Thyroid gland (tissue), 4 donors: ENCODE measurements at places on chromosomes 6 and 20. TPM values are rescaled to one million over a fixed set of nuclear protein-coding genes. Genes with fewer than 3 reads are reported as not detected.

OR2J3 gene
- not detected for total RNA-seq

FAM209B gene
- total RNA-seq, result not detected

TP53RK gene
- 20.2 TPM for total RNA-seq

BPIFA2 gene
- total RNA-seq, result not detected

POU5F1 gene
- not detected for total RNA-seq

- no peaks in the 10 kb centered on the region for H3K27me3 ChIP-seq
- no peak within 1 kb of the TSS for H3K27ac ChIP-seq
- no peak within 1 kb of the TSS for H3K4me3 ChIP-seq
- H3K4me1 ChIP-seq, result peaks cover 9% of the 10 kb centered on the region
Measured at GRCh38 chr6:30931969-30932645, at the start of gene SFTA2. Gene SFTA2, minus strand, starts transcription at chr6:30932170. Its CDS starts 74 bp downstream, at chr6:30932096.

GRCh38 chr20:2365666-2366065, 15.0 kb upstream of the TGM6 start:
- H3K27me3 ChIP-seq, result no peaks in the 10 kb centered on the region
- no peaks in the 10 kb centered on the region for H3K36me3 ChIP-seq
- no peak for DNase-seq
- no peak overlapping the region for H3K27ac ChIP-seq

DNA sequence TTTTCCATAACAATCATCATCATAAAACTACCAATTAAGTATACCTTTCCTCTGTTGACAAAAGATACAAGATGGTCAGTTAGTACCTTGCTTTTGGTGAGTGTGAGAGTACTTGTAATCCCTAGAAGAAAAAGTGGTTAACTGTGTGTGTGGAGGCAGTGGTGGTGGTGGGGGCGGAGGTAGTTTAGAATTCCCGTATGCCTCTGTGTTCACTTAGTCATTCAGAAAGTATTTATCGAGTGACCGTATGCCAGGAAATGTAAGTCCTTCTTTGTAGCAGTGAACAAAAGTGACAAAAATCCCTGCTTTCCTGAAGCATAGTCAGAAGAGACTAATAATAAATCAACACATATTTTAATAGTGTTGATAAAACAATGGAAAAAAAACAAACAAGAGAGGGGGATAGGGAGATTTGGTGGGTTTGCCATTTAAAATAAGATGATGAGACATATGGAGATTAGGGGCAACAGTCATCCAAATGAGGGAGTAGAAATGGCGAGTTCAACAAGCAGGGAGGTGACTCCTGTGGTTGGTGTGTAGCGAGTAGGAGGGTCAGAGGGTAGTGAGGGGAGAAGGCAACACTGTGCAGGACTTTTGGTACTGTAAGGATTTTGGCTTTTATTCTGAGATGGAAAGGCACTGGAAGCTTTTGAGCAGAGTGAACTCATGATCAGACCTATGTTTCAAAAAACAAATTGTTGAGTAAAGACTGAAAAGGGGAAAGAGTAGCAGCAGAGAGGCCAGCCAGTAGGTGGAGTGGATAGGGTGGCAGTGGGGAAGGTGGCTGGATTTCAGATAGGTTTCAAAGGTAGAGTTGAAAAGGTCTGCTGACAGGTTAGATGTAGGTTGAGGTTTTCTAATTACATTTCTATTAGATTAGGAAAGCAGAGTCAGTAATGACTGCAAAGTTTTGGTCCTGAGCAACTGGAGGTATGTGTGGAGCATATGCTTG, 40.3 kb upstream of the SIM1 start:
- H3K27ac ChIP-seq, result no peak overlapping the region
- no peaks in the 10 kb centered on the region for H3K36me3 ChIP-seq
- DNase-seq, result no peak
- no peak overlapping the region for H3K4me3 ChIP-seq
- H3K27me3 ChIP-seq, result no peaks in the 10 kb centered on the region

GRCh38 chr6:118645395-118645794, 6.0 kb downstream of the CEP85L start:
- no peak overlapping the region for H3K27ac ChIP-seq
- H3K36me3 ChIP-seq, result no peaks in the 10 kb centered on the region
- no peak overlapping the region for H3K4me3 ChIP-seq
- no peaks in the 10 kb centered on the region for H3K4me1 ChIP-seq

DNA sequence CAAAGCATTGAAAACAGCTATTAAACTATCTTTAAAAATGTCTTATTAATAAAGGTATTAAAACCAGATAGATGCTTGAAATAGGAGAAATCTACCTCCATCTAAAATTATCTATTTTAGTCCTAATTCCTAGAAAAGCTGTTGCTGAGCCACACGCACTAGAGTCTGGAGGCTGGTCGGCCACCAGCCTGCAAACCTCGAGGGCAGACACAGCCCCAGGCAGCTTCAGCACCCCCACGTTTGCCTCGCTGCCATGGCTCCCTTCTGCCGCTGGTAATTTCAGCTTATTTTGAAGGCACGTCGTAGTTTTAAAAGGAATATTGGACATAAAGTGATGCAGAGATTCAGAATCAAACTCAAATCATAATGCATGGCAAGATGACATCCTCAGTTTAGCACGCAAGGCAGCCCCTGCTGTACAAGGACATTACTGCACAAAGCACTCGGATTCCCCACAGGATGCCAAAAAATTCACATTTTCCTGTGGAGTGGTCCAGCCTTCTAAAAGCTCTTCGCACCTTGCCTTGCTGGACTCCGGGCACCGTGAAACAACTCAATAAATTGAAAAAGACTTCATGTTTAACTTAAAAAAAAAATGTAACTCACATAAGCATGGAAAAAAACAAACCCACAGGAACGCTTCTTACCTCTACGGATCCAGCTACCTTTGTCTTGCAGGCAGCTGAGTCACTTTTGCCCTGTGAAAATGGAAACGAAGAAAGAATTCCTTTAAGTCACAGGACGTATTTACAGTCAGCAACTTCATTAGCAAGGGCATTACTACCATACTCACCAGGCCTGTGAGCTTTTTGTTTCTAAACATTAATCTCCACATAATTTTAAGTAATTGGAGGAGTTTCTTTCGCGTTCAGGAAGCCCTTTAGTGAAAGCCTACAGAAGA, 143.4 kb upstream of the RPS6KA2 start:
- H3K36me3 ChIP-seq, result no peaks in the 10 kb centered on the region
- no peak for DNase-seq
- no peak overlapping the region for H3K4me3 ChIP-seq
- no peak overlapping the region for H3K27ac ChIP-seq

MTCH1 gene
- total RNA-seq, result 806 TPM

ADGRF4 gene
- total RNA-seq, result 0.13 TPM

DNA sequence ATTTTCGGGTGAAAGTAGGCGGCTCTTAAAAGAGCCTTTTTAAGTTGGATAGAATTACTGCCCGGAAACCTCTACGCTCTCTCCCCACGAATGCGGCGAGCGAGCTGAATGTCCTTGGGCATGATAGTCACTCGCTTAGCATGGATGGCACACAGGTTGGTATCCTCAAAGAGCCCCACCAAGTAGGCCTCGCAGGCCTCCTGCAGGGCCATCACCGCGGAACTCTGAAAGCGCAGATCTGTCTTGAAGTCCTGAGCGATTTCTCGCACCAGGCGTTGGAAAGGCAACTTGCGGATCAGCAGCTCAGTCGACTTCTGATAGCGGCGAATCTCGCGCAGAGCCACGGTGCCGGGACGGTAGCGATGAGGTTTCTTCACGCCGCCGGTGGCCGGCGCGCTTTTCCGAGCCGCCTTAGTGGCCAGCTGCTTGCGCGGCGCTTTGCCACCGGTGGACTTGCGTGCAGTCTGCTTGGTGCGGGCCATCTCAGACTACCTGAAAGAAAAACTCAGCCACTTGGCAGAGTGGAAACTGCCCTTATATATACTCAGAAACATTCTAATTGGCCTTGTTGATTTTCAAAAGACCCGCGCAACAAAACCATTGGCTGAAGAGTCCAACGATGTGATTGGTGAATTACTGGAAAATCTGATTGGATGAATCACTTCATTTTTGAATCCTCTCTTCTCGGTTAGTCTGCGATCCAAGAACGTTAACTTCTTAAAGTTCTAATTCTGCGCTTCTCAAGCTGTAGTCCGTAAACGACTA, 93.9 kb upstream of the BTN3A2 start:
- H3K27ac ChIP-seq, result peak overlapping the region; percentile 89
- peak; percentile 67 for DNase-seq
- H3K36me3 ChIP-seq, result no peaks in the 10 kb centered on the region
- H3K27me3 ChIP-seq, result no peaks in the 10 kb centered on the region
- H3K4me1 ChIP-seq, result peaks cover 6% of the 10 kb centered on the region

- H3K4me1 ChIP-seq, result peaks cover 35% of the 10 kb centered on the region
- H3K27ac ChIP-seq, result peak overlapping the region; percentile 98
- peak; percentile 86 for DNase-seq
- peak overlapping the region; percentile 62 for H3K4me3 ChIP-seq
Measured at GRCh38 chr6:31729979-31730630, 1.0 kb upstream of the DDAH2 start.

GRCh38 chr20:17956099-17956685, 12.4 kb downstream of the SNX5 start:
- peaks cover 61% of the 10 kb centered on the region for H3K4me1 ChIP-seq
- H3K4me3 ChIP-seq, result no peak overlapping the region
- peak; percentile 67 for DNase-seq
- H3K27me3 ChIP-seq, result no peaks in the 10 kb centered on the region
- peaks cover 19% of the 10 kb centered on the region for H3K36me3 ChIP-seq

MRPL18 gene
- total RNA-seq, result 59.5 TPM

- H3K27ac ChIP-seq, result no peak overlapping the region
- no peaks in the 10 kb centered on the region for H3K36me3 ChIP-seq
- no peaks in the 10 kb centered on the region for H3K4me1 ChIP-seq
- no peaks in the 10 kb centered on the region for H3K27me3 ChIP-seq
- no peak for DNase-seq
Measured at GRCh38 chr6:46324706-46325105, 153.9 kb upstream of the ENPP5 start.

GRCh38 chr6:111996144-111996865, 57.6 kb upstream of the CCN6 start:
- DNase-seq, result no peak
- no peaks in the 10 kb centered on the region for H3K36me3 ChIP-seq
- H3K27ac ChIP-seq, result no peak overlapping the region
- no peak overlapping the region for H3K4me3 ChIP-seq
- peaks cover 10% of the 10 kb centered on the region for H3K4me1 ChIP-seq
- no peaks in the 10 kb centered on the region for H3K27me3 ChIP-seq

VSX1 gene
- not detected for total RNA-seq

DNA sequence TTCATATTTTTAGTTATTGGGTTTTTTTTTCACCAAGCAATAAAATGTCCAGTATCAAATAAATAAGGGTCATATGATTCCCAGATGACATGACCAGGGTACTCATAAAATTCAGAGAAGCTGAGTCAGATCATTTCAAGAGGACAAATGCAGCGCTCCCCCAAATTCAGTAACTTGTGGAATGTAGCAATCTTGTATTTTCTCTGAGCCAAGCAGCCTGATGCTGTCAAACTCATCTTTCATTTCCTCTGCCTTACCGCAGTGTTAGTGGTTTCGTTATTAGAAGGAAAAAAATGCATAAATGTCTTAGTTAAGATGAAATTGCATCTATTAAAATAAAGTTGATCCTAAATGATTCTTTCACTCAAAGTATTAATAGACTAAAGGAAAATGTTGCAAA, 57.8 kb upstream of the EDN1 start:
- DNase-seq, result no peak
- no peaks in the 10 kb centered on the region for H3K36me3 ChIP-seq
- no peak overlapping the region for H3K4me3 ChIP-seq
- H3K27ac ChIP-seq, result no peak overlapping the region

FLRT3 gene
- 14.4 TPM for total RNA-seq

DDX43 gene
- total RNA-seq, result 2.1 TPM

DNA sequence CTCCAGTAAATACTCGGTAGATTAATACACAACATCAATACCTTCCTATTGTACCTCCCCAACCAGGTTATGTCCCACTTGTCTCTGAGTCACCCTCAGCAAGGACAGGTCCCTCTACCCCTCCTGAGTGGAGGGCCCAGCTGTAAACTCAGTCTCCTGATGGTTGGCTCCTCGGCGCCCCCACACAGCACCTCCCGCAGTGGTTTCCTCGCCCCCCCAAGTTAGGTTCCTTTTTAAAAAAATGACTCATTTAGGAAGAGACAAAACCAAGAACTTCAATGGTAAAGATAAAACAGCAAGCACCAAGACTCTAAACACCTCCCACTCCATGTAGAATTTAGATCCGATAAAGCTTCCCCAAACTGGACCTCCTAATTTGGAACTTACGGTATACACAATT, 83.5 kb downstream of the TRERF1 start:
- peaks cover 37% of the 10 kb centered on the region for H3K4me1 ChIP-seq
- DNase-seq, result no peak
- no peaks in the 10 kb centered on the region for H3K36me3 ChIP-seq
- H3K4me3 ChIP-seq, result no peak overlapping the region
- no peak overlapping the region for H3K27ac ChIP-seq

DNA sequence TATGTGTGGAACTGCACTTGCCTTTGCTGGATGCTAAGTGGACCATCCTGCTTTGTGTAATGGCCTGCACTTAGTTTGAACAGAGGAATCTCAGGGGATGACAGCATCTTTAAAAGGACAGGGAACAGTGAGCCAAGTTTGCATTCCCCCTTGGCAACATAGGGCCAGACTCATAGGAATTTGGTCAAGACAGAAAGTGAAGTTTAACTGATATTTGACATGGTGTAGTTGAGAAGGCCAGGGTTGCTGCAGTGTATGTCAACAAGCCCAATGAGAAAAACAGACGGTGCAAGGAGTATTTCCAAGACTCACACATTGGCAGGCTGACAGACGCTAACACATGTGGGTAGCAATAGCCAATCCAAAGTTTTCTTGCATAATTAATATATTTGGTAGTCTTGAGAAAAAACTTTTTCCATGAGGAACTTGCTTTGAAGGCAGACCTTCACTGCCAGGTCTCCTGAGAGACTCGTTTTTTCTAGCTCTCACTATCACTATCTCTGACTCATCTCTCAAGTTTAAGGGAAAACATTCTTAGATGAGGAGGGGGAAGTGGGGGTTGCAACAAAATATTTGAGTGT, 213.8 kb downstream of the IBTK start:
- no peak overlapping the region for H3K4me3 ChIP-seq
- no peaks in the 10 kb centered on the region for H3K27me3 ChIP-seq
- no peaks in the 10 kb centered on the region for H3K36me3 ChIP-seq
- no peak overlapping the region for H3K27ac ChIP-seq
- H3K4me1 ChIP-seq, result no peaks in the 10 kb centered on the region

DNA sequence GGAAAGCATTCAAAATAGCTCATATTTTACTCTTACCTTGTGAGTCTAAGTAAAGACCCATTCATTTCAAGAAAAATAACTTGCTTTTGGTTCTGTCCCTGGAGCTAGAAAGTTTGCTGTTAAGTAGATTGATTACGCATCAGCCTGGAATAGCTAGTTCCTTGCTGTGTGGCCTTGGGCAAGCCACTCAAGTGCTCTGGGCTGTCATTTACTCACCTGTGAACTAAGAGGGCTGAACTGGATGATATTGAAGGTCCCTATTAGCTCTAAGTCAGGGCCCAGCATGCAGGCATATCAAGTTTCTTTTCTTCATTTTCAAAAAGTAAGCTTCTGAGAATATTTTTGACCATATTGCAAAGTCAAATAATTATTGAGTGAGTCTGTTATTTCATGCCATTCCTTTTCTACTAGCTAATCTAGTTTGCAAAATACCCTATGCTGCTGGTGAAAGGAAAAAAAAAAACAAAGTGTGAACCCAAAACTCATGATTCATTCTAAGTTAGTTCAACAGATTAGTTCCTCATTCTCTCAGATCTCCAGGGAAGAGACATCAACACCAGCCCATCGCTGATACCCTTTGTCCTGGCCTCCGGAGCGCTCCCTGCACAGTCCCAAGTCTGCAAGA, 106.5 kb upstream of the GMDS start:
- no peak overlapping the region for H3K27ac ChIP-seq
- no peaks in the 10 kb centered on the region for H3K36me3 ChIP-seq
- no peaks in the 10 kb centered on the region for H3K4me1 ChIP-seq
- no peak for DNase-seq
- H3K27me3 ChIP-seq, result no peaks in the 10 kb centered on the region
- no peak overlapping the region for H3K4me3 ChIP-seq

MYL9 gene
- total RNA-seq, result 60.9 TPM

- DNase-seq, result no peak
- no peak overlapping the region for H3K4me3 ChIP-seq
Measured at GRCh38 chr6:104212977-104213668, 646.6 kb downstream of the HACE1 start.
